Sciatic nerve (tissue), 2 donors: ENCODE measurements at places on chromosomes 11 and 22. TPM values are rescaled to one million over a fixed set of nuclear protein-coding genes. Genes with fewer than 3 reads are reported as not detected.
A peak's percentile ranks its signal among the peaks of the same experiment; 100 is the strongest.

The KRTAP5-10 gene
- not detected for total RNA-seq

The PPP1R14B gene
- total RNA-seq, result 48.8 TPM

The ANO1 gene
- total RNA-seq, result 3.4 TPM

The CRY2 gene
- total RNA-seq, result 74.2 TPM

The OR2AT4 gene
- 2.0 TPM for total RNA-seq

The POU2F3 gene
- not detected for total RNA-seq

The CRYBB2 gene
- total RNA-seq, result not detected

The MFNG gene
- total RNA-seq, result 22.3 TPM

The CHST1 gene
- 2.1 TPM for total RNA-seq

GRCh38 chr11:99693941-99694492 lies 673.3 kb downstream of the CNTN5 start:
- no peak for DNase-seq

DNA sequence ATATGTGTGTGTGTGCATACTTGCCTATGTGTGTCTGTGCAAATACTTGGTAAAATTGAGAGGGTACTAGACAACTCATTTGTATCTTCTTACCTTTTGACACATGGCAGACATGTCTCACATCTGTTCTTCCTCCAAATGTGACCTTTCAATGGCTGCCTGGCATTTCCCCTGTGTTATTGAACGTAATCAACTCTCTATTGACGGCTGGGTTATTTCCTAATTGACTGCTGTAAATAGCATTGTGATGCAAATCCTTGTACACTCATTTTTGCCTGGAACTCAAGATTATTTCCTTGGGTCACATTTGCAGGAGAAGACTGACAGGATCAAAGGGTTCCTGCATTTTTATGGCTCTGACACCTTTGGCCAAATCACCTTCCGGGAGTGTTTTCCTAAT lies 37.4 kb downstream of the KCNQ1 start:
- DNase-seq, result no peak

DNA sequence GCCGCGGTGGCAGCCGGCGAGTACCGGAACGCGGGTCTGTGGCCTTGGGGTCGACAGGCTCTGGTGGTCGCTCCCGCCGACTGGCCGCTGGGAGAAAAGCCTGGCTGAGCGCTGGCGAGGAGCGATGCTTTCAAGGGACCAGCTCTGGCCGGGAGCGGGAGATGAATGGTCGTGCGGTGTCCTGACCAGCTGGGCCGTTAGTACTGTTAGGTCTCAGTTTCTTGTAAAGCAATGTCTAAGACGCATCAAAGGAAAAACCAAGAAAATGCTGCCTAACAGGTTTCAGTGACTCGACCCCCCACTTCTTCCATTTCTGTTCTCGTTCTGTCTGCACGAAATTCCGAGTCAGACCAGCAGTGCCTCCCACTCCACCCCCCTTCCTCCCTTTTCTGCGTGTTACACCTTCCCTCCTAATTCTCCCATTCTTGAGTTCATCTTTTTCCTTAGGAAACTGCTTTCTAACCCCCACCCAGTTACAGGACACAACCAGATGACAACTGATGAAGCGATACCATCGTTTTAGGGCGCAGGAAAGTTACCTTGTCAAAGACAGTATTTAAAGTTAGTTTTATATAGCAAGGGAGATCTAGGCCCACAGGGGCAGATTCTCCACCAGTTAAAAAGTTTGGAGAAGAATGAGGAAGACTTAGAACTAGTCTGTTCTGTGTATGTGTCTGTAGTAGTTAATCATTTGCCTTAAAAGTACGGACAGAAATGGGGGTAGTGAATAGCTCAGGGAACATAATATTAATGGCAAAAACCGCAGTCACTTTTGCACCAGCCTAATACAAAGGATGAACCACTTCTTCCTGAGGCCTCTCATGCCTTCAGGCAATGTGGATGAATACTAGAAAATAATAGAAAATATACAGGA lies 1.0 kb downstream of the CUL5 start:
- DNase-seq, result no peak

DNA sequence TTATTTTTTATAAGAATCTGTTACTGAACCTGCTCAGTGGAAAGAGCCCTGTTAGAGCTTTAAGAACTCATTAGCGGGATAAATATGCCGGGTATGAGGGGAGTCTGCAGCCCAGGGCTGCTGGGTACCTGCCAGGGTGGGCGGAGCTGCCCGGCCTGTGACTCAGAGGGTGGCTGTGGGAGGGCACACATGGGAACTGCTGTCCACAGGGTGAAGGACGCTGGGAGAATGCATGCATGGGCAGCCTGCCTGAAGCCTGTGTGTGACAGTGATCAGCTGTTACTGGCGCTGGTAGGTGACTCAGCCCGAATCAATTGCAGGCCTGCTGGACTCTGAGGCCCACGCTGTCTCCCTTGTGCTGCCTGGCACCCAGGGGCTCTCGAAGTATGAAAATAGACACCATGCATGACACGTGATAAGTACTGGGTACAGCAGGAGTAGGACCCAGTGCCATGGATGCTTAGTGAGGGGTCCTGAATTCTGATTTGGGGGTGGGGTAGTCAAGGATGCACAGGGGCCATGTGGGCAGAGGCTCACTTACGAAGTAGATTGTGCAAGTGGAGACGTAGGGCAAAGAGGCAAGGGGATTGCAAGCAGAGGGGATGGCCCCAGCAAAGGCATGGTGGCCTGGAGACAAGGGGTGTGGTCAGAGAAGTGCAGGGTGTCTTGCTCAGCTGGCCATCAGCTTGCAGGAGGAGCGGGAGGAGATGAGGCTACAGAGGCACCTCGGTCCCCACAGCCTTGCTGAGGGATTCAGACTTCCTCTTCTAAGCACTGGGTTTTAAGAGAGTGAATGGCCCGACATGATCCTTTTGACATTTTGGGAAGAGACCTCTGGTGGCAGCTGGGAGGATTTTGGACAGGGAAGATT lies 36.5 kb downstream of the GRIK4 start:
- peak; percentile 77 for DNase-seq

DNA sequence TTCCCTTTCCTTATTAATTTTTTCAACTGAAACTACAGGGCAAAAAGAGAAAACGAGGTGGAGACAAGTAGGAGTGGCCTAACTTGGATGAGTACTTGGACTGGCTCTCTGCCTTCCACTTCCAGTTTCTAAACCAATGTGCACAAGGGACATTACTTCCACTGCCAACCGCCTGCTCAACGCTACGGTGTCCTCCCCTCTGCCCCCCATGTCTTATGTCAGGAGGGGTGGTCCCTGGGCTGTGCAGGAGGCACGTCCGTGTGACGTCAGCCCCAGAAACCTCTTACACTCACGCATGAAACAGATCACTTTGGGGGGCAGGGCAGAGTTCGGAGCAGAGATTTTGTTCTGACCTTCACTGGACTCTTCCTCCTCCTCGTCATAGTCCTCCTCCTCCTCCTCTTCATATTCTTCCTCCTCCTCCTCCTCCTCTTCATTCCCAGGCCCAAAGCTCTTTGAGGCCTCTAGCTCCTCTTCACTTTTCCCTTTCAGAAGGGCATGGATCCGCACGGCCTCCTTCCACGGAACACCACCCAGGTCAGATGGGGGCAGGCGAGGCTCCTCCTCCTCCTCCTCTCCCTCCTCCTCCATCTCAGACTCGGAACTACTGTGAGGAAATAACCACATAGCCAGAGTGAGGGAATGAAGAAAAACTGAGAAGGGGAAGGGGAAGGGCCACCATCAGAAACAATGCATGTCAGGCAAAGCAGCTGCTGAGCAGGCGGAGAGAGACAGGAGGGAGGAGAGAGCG lies 57.4 kb upstream of the BID start:
- DNase-seq, result peak; percentile 80

DNA sequence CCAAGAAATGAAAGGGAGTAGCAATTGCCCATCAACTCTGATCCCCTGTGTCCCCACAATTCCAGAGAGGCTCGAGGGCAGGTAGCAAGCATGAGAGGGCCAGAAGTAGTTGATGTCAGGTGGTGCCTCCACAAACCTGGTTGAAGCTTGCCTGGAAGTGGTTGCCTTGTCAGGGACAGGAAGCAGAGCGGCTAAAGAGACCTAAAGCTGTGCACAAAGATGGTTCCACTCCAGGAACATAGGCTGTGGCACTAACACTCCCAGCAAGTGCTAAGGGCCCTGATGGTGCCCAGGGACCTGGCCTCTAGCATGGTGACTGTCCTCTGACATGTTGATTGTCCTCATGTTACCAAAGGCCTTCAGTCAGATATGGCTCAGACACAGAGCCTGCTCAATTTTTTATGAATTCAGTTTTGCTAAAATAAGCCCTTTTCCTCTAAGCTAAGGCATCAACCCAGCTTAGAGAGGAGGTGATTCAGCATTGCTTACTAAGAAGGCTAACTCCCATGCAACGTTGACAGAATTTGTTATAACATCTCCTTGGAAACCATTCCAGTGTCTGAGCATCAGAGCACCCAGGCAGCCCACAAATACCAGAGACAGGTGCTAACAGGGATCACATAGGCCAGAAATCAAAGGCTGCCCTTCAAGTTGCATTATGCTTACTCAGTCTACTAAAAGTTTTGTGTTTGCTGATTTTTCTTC lies 196.3 kb upstream of the ARHGAP20 start:
- DNase-seq, result no peak

DNA sequence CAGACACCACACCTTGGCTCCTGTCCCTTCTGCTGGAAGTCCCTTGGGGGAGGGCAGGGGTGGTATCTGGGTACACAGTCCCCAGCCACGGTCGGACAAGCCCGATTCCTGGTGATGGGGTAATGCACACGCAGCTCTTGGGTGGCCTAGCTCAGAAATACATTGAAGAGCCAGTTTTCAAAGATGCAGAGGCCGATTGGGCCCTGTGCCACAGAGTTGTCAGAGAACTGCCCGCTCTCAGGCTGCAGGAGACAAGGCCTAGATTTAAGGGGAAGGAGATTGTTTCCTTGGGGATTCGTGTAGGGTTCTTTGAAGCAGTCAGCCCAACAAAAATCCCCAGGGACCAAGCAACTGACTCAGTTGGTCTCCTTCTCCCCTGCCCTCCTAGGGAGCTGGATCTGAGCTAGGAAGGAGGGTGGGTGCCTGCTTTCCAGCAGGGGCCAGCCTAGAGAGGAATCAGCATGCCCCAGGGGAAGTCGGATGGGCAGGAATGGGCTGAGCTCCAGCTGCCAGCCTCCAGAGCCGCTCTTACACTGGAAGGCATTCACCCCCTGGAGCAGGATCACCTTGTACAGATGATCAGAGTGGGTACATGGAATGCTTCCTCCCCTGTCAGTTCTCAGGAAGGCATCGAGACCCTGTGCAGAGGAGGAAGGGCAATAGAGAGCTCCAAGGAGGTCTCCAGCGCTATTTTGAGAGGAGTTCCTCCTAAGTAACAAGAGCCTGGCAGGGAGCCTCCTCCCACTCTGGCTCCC lies 3.3 kb upstream of the SCN4B start:
- DNase-seq, result no peak

GRCh38 chr22:30718491-30718890 lies 23.8 kb downstream of the OSBP2 start:
- DNase-seq, result no peak

DNA sequence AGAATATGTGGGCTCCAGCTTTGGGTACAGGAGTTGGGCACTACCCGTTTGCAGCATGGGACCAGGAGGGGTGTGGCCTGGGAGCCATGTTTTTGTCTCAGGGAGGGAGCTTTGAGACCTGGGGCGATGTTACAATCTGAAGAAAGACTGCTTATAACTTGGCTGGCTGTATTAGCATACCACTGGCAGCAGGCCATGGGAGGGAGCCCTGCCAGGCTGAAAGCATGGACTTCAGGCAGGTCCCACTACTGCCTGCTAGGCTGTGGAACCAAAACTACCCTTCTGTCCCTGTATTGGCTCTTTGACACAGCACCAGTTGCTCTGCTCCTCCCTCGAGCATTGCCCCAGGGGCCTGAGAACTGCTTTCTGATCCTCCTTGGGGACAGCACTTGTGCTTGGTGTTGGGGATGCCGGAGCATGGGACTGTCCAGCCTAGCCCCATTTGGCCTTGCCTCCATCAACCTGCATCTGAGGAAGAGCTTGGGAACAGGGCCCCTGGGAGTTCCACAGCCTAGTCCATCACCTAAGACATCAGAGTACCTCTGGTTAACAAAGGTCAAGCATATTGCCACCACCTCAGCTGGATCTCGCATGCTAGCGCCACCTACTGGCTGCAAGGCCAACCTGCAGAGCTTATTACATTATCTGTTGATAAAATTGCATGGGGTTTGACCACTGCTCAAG lies 217.4 kb downstream of the SBF2 start:
- DNase-seq, result no peak

DNA sequence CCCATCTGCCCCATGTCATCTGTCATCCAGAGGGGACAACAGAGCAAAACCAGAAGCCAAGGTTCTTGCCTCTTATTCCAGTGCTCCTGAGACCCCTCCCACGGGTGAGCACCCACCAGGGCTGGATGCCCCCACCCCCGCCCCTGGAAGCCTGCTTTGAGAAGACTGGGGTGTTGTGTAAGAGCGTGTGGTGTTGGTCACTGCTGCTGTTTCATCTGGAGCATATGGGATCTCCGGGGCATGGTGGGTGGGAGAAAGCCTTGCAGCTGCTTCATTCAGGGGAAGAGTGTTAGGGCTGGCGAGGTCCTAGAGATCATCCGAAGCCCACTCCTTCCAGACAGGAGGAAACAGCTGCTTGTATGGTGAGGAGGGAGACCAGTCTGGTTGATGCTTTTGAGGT lies 54.1 kb downstream of the CHRDL2 start:
- DNase-seq, result peak; percentile 15

DNA sequence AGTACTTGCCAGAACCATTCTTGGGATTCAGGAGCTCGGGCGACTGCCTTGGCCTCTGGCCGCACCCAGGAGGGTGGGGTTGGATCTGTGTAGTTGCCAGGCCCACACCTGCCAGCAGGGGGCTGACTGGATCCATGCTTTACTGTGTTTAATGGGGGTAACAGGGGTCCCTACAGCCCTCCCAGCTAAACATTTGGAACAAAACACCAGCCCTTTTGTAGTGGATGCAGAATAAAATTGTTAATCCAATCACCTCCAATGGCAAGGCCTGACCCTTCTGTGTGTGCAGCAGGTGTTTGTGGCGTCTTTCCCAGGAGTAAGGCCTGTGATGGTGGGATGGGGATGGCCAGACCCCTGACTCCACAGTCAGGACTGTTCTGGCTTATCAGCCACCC lies 22.5 kb downstream of the SUN2 start:
- no peak for DNase-seq

- no peak for DNase-seq
Measured at GRCh38 chr11:86978247-86978646, 23.1 kb upstream of the FZD4 start.

- no peak for DNase-seq
Measured at GRCh38 chr22:25156736-25157135, 42.9 kb upstream of the CRYBB3 start.

- no peak for DNase-seq
Measured at GRCh38 chr11:39345834-39346442, 2113.5 kb downstream of the LRRC4C start.

DNA sequence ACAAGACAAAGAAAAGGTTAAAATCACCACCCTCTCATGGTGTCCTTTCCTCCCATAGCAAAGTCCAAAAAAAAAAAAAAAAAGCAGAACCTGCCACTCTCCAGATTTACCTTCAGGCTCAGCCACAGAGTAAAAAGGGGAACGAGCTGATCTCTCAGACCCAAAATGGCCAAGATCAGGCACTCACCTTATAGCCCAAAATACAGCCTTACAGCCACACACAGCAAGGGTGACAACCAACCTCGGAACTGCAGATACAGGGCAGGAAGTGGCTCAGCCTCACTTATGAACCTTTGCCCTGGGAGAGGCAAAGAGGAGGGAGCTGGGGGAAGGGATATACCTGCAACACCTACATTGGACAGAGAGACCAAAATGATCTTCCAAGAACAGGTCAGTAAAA lies 4.5 kb downstream of the FHIP1B start:
- DNase-seq, result no peak

- no peak for DNase-seq
Measured at GRCh38 chr11:22479208-22479607, 141.0 kb downstream of the SLC17A6 start.
